ENCODE measurements at places on chromosomes 5 and 9.

DNA sequence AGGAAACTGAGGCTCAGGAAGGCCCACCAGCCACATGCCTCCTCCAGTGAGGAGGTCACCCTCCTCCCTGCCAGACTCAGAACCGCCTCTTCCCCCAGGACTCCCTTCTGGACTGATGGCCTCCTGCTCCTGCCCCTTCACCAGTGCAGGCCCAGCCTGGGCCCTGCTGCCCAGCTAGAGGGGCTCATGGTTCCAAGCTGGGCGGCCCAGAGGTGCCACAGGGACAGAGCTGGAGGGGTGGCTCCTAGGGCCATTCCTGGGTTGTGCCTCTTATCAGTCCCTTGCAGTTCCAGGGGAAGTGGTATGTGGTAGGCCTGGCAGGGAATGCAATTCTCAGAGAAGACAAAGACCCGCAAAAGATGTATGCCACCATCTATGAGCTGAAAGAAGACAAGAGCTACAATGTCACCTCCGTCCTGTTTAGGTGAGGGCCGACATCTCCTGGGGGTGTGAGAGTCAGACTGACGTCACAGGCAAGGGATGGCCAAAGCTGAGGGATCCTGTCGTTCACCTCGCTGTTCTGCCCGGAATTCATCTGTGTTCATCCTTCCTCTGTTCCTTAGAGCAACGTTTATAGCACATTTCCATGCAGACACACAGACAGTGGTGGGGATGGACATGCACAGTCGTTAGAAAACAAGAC, 819 bp downstream of the LCN2 start:
- no peak for DNase-seq

- no peak for DNase-seq
These were observed 9.9 kb downstream of the TMEM232 start for GRCh38 chr5:110716247-110717245.

- DNase-seq, result no peak
These were observed 148.3 kb upstream of the CD180 start for GRCh38 chr5:67344870-67345269.

- DNase-seq, result no peak
These were observed 679 bp downstream of the DOLK start for GRCh38 chr9:128946571-128947276.

- no peak for DNase-seq
These were observed 1425.4 kb downstream of the FOXD4L5 start for GRCh38 chr9:63859475-63860215.

- DNase-seq, result no peak
These were observed 38.5 kb downstream of the SECISBP2 start for GRCh38 chr9:89356782-89357181.

DNA sequence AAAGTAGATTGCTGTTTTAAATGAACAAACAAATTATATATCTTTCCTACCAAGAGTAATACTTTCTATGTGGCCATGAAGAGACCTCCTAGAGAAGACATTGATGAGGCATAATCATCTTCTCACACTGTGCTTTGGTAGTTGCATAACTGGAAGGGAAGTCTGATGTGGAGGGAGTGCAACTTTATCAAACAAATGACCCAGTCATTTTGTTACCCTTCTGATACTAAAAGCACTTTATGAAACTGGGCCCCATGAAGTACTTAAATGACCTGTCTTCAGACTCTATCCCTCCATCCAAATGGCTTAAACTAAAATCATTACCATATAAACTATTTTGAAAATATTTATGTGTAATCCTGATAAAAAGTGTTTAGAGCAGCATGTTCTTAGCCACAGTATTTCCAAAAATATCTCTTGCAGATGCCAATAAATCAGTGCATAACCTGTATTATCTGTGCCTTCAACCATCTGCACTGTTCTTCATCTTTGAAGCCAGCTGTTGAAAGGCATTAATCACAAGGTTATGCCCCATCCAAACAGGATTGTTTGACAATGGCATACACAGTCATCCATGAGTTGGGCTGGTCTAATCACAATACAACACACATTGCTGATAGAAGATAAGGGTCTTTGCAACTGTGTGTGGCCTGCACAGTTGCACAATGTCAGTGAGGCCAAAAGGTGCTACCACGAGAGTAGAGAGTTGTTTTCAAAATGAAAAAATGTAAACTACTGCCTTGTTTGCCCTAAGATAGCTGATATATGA, 31.9 kb upstream of the MIER3 start:
- no peak for DNase-seq

- no peak for DNase-seq
These were observed 599.1 kb upstream of the TYRP1 start for GRCh38 chr9:12094046-12094445.

- no peak for DNase-seq
These were observed 87.5 kb downstream of the SLIT3 start for GRCh38 chr5:169213479-169213878.

DNA sequence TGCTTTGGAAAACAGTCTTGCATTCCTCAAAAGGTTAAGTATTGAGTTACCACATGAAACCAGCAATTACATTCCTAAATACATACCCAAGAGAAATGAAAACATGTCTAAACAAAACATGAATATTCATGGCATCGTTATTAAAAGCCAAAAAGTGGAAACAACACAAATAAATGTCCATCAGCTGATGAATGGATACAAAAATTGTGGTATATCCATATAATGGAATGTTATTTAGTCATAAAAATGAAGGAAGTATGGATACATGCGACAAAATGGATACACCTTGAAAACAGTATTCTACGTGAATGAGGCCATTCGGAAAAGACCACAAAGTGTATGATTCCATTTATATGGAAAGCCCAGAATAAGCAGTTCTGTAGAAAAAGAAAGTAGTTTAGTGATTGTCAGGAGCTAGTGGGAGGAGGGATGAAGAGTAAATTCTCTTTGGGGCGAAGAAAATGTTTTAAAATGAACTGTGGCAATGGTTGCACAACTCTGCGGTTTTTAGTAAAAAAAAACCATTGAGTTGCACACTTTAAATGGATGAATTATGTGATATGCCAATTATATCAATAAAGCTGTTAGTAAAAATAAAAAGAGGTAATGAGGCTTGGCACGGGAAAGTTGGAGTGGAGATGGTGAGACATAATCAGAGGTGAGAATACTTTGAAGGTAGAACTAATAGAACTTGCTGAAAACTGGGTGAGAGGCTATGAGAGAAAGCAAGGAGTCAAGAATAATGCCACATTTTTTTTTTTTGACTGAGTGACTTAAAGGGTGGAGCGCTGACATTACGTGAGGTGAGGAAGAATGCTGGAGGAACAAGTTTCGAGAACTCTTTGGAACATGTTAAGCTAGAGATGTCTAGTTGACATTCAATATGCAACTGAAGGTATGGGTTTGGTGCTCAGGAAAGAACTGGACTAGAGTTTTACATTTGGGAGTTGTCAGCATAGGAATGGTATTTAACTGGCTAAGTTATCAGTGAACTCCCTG, 194.9 kb upstream of the ZNF608 start:
- DNase-seq, result no peak

- no peak for DNase-seq
These were observed 86.7 kb upstream of the ICE1 start for GRCh38 chr5:5335700-5336264.

GRCh38 chr9:107606149-107606790, 116.7 kb upstream of the KLF4 start:
- DNase-seq, result no peak

- no peak for DNase-seq
These were observed 68.1 kb downstream of the YIPF5 start for GRCh38 chr5:144102361-144102760.

GRCh38 chr5:77339337-77339890, 128.9 kb downstream of the PDE8B start:
- no peak for DNase-seq

GRCh38 chr5:57009811-57010210, 57.9 kb upstream of the MIER3 start:
- DNase-seq, result no peak

GRCh38 chr5:62042007-62042406, 264.0 kb upstream of the KIF2A start:
- no peak for DNase-seq

GRCh38 chr9:104836235-104836634, 72.3 kb downstream of the NIPSNAP3B start:
- DNase-seq, result no peak
